ENCODE measurements at places on chromosomes 2 and 18. TPM values are rescaled to one million over a fixed set of nuclear protein-coding genes. Genes with fewer than 3 reads are reported as not detected.
A peak's percentile ranks its signal among the peaks of the same experiment; 100 is the strongest.

GRCh38 chr18:77935342-77935741, 685.7 kb downstream of the GALR1 start:
- H3K4me3 ChIP-seq: no peak overlapping the region
- H3K27ac ChIP-seq: no peak overlapping the region
- no peaks in the 10 kb centered on the region for H3K4me1 ChIP-seq
- no peaks in the 10 kb centered on the region for H3K27me3 ChIP-seq
- H3K36me3 ChIP-seq: no peaks in the 10 kb centered on the region
- DNase-seq: no peak

The KCTD1 gene
- 31.8 TPM for polyA plus RNA-seq

The TUBA4B gene
- 0.23 TPM for polyA plus RNA-seq

DNA sequence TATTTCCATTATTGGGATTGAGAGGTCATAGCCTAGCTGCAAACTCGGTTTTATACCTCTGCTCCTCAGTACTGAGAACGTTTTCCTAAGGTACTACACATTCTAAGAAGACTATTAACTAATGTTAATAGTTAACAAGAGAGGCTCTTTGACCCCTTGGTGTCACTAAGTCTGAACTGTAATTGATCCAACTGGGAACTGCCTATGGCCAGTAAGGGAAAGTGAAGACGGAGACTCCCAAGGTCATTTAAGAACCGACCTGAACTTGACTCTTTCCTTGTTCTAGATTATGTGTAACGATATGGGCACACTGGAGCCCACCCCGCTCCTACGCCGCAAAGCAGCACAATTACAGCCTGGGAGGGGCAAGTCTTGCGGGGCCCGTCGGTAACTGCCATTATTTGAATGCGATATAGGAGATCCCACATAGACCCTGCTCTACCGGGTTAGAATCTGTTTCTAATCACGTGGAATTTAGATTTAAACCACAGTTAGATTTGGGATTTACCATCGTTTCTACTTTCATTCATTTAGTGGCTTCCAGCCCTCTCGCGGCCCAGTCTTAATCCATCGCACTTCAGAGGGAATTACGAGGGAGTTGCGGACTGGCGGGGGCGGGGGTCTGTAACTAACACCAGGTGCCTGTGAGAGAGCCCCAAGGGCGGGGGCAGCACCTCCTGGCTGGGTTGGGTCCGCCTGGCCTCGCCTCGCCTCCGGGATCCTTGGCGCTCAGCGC, 84.1 kb upstream of the EPB41L3 start:
- no peak for DNase-seq
- H3K36me3 ChIP-seq: no peaks in the 10 kb centered on the region
- no peak overlapping the region for H3K27ac ChIP-seq
- H3K27me3 ChIP-seq: peaks cover 41% of the 10 kb centered on the region
- H3K4me3 ChIP-seq: peak overlapping the region; percentile 29
- H3K4me1 ChIP-seq: peaks cover 6% of the 10 kb centered on the region

- peak overlapping the region; percentile 100 for H3K4me3 ChIP-seq
- H3K27ac ChIP-seq: peak overlapping the region; percentile 95
- H3K36me3 ChIP-seq: peaks cover 25% of the 10 kb centered on the region
- DNase-seq: peak; percentile 18
- peaks cover 23% of the 10 kb centered on the region for H3K4me1 ChIP-seq
Observed at GRCh38 chr2:127525691-127526131, 578 bp downstream of the IWS1 start.

GRCh38 chr18:47163241-47163640, 12.9 kb downstream of the IER3IP1 start:
- no peaks in the 10 kb centered on the region for H3K4me1 ChIP-seq
- DNase-seq: no peak
- no peaks in the 10 kb centered on the region for H3K36me3 ChIP-seq

The C2orf72 gene
- polyA plus RNA-seq: 0.02 TPM

GRCh38 chr2:185222311-185222710, 516.3 kb upstream of the FSIP2 start:
- no peak for DNase-seq
- H3K4me3 ChIP-seq: no peak overlapping the region
- H3K27ac ChIP-seq: no peak overlapping the region
- no peaks in the 10 kb centered on the region for H3K36me3 ChIP-seq

The AGAP1 gene
- polyA plus RNA-seq: 3.0 TPM

GRCh38 chr2:45435316-45435715, 175.8 kb downstream of the SRBD1 start:
- H3K4me3 ChIP-seq: no peak overlapping the region
- H3K4me1 ChIP-seq: no peaks in the 10 kb centered on the region
- H3K27me3 ChIP-seq: no peaks in the 10 kb centered on the region
- no peak overlapping the region for H3K27ac ChIP-seq
- DNase-seq: no peak
- H3K36me3 ChIP-seq: no peaks in the 10 kb centered on the region

DNA sequence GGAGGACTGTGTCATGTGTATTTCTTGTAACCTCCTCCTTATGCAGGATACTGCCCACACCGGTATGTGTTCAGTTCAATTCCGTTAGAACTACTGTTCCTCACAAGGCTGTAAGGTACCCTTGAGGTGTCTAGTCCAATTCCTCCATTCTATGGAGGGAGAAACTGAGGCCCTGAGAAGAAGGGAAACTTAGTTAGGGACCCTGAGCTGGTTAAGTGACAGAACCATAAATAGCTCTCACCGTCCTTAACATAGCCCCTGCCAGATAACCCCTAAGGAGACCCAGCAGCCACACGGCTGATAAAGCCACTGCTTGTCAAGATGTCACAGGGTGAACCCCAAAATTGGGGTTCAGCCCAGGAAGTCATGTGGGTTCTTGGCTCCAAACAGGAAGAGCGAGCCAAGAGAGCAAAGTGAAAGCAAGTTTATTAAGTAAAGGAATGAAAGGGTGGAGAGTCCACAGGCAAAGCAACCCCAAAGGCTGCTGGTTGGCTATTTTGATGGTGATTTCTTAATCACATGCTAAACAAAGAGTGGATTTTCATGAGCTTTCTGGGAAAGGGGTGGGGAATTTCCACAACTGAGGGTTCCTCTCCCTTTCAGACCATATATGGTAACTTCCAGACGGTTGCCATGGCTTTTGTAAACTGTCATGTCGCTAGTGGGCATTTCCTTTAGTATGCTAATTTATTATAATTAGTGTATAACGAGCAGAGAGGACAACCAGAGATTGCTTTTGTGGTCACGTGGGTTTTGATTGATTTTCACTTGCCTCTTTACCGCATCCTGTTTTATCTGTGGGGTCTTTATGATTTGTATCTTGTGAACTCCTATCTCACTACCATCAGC, 83.4 kb upstream of the RTN4 start:
- H3K36me3 ChIP-seq: no peaks in the 10 kb centered on the region
- H3K4me1 ChIP-seq: peaks cover 10% of the 10 kb centered on the region
- no peaks in the 10 kb centered on the region for H3K27me3 ChIP-seq

The TNFAIP6 gene
- 3.3 TPM for polyA plus RNA-seq

GRCh38 chr2:133589456-133589855, 21.2 kb upstream of the NCKAP5 start:
- no peaks in the 10 kb centered on the region for H3K4me1 ChIP-seq
- no peak overlapping the region for H3K27ac ChIP-seq
- H3K4me3 ChIP-seq: no peak overlapping the region
- H3K36me3 ChIP-seq: no peaks in the 10 kb centered on the region

DNA sequence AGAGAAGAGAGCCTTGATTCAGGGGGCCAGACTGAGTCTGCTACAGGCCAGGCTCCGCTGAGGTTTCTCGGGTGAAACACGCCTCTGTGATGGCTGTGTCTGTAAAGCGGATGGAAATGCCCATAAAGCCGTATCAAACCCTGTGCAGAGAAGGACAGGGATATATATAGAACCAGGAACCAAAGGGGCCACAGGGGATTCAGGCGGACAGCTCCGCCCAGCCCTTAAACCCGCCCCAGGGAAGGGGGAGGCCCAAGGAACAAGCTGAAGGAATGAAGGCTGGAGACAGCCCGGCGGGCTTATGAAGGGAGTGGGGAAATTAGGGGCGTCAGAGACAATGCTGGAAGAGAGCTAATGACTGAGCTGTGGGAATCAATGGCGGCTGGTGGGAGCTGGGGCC, 42.1 kb downstream of the NHEJ1 start:
- no peak overlapping the region for H3K27ac ChIP-seq
- no peaks in the 10 kb centered on the region for H3K36me3 ChIP-seq
- no peaks in the 10 kb centered on the region for H3K27me3 ChIP-seq
- no peak overlapping the region for H3K4me3 ChIP-seq
- H3K4me1 ChIP-seq: no peaks in the 10 kb centered on the region
- no peak for DNase-seq

DNA sequence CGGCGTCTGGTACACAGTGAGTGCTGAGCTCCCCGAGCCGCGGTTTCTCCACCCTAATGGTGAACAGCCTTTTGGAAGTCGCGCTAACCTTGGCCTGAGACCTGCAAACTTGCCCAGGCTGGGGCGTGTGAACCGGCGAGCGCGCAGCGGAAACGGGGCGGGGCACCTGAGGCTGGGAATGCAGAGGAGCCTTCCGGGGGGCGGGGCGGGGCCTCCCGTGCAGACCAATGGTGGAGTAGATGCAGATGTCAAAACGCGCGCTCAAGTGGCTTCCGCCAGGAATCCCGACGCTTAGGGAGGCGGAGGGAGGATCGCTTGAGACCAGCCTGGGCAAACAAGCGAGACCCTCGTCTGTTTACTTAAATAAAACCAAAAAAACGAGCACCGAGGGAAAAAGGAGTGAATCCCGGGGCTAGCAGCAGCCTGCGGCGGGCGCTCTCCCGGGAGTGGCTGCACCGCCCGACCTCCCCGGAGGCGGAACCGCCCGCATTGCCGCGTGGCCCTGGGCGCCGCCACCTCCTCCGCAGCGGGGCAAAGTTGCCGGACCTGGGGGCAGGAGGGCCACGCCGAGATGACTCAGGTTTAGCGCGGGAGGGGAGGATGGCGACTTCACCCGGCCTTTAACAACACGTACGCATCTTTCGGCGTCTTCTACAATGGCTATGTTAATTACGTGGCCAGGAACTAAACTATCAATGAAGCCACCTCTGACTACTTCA, 2.2 kb upstream of the RRM2 start:
- peaks cover 17% of the 10 kb centered on the region for H3K4me1 ChIP-seq
- DNase-seq: peak; percentile 94
- H3K27ac ChIP-seq: peak overlapping the region; percentile 72
- no peaks in the 10 kb centered on the region for H3K27me3 ChIP-seq
- H3K36me3 ChIP-seq: no peaks in the 10 kb centered on the region

- no peak overlapping the region for H3K27ac ChIP-seq
- no peaks in the 10 kb centered on the region for H3K36me3 ChIP-seq
- H3K4me3 ChIP-seq: no peak overlapping the region
- no peaks in the 10 kb centered on the region for H3K4me1 ChIP-seq
- DNase-seq: no peak
- no peaks in the 10 kb centered on the region for H3K27me3 ChIP-seq
Observed at GRCh38 chr18:55013086-55013485, 53.8 kb upstream of the CCDC68 start.

The PTPN4 gene
- 11.9 TPM for polyA plus RNA-seq

The ONECUT2 gene
- 0.02 TPM for polyA plus RNA-seq

GRCh38 chr2:162002623-162003235, 71.3 kb downstream of the DPP4 start:
- H3K27ac ChIP-seq: no peak overlapping the region
- no peaks in the 10 kb centered on the region for H3K27me3 ChIP-seq
- no peak for DNase-seq
- no peak overlapping the region for H3K4me3 ChIP-seq
- peaks cover 5% of the 10 kb centered on the region for H3K36me3 ChIP-seq
- peaks cover 15% of the 10 kb centered on the region for H3K4me1 ChIP-seq

GRCh38 chr2:231597014-231597611, 4.4 kb downstream of the TEX44 start:
- no peak overlapping the region for H3K27ac ChIP-seq
- no peaks in the 10 kb centered on the region for H3K36me3 ChIP-seq
- no peaks in the 10 kb centered on the region for H3K4me1 ChIP-seq
- no peaks in the 10 kb centered on the region for H3K27me3 ChIP-seq
- no peak overlapping the region for H3K4me3 ChIP-seq
- DNase-seq: no peak
